IMR-90 (cell line): ENCODE measurements at places on chromosomes 13 and 19.

GRCh38 chr13:33543631-33544265 is 258.2 kb upstream of the STARD13 start:
- H3K27me3 ChIP-seq, result no peaks in the 10 kb centered on the region
- peak overlapping the region; percentile 83 for H3K27ac ChIP-seq
- no peak for DNase-seq
- H3K4me3 ChIP-seq, result no peak overlapping the region
- H3K36me3 ChIP-seq, result no peaks in the 10 kb centered on the region

GRCh38 chr19:48615231-48616040 is 560 bp upstream of the FAM83E start:
- DNase-seq, result no peak
- H3K4me3 ChIP-seq, result no peak overlapping the region

DNA sequence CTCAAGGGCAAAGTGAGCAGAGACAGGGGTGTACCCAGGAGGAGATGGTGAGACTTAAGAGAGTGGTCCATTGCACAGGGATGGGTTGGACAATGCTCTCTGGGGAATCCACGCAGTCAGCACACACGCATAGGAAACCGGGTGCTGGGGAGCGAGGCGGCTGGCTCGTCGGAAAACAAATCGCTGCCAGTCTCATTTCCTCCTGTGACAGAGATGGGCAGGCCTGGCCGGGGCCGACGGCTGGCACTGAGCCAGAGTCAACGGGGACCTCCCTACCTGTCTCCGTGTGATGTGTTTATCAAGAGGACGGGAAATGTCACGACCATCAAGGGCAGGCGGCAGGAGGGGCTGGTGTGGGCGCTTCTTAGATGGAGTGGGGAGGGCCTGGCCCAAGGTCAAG is 27.3 kb downstream of the PTPRS start:
- no peaks in the 10 kb centered on the region for H3K36me3 ChIP-seq
- no peak for DNase-seq
- H3K27me3 ChIP-seq, result no peaks in the 10 kb centered on the region
- no peak overlapping the region for H3K27ac ChIP-seq
- no peak overlapping the region for H3K4me3 ChIP-seq
- H3K4me1 ChIP-seq, result peaks cover 7% of the 10 kb centered on the region

- H3K4me1 ChIP-seq, result peaks cover 7% of the 10 kb centered on the region
- H3K36me3 ChIP-seq, result peaks cover 29% of the 10 kb centered on the region
- no peak for DNase-seq
- H3K27ac ChIP-seq, result no peak overlapping the region
- no peaks in the 10 kb centered on the region for H3K27me3 ChIP-seq
- no peak overlapping the region for H3K4me3 ChIP-seq
Measured at GRCh38 chr19:13768510-13768909, 4.2 kb downstream of the MRI1 start.

DNA sequence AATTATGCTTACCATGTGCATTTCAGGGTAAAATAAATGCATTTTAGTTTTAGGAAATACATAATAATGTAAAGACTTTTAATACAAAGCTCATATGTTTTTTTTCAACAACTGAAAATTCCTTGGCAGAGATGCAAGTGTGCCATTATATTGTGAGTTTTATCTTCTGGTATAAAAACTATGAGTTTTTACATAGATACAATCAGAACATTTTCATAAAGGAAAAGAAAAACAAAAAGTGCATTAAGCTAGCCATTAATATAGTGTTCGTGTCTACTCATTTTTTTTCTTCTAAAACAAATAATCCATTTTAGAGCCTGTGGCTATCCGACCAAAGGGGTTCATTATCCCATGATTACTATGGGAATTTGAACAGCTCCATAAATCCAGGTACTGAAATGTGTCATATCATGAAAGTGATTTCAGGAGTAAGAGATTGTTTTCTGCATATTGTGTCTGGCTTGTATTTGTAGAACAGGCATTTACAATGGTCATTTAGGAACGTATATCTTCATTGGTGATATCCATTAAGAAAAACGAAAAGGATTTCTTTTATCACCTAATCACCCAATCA is 236.9 kb upstream of the SLC10A2 start:
- no peak overlapping the region for H3K27ac ChIP-seq
- no peaks in the 10 kb centered on the region for H3K27me3 ChIP-seq
- H3K4me1 ChIP-seq, result no peaks in the 10 kb centered on the region
- H3K4me3 ChIP-seq, result no peak overlapping the region
- H3K36me3 ChIP-seq, result no peaks in the 10 kb centered on the region

DNA sequence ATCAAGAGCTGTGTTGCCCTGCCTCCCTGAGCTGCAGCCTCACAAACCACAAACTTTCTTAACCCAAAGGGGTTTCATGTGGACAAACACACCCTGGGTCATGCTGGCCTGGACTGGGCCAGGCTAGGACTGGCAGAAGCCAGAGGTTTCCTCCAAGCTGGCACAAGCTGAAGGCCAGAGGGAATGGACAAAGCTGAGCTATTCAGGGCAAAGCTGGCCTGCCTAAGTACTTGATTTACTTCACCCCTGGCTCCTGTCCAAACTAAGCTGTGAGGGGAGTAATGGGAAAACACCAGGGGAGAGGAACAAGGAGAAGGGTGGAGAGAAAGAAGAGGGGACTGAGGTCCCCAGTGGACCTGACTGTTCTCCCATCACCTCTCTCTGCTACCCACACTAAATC is 6.2 kb downstream of the CPAMD8 start:
- DNase-seq, result no peak
- H3K27ac ChIP-seq, result no peak overlapping the region
- no peak overlapping the region for H3K4me3 ChIP-seq

DNA sequence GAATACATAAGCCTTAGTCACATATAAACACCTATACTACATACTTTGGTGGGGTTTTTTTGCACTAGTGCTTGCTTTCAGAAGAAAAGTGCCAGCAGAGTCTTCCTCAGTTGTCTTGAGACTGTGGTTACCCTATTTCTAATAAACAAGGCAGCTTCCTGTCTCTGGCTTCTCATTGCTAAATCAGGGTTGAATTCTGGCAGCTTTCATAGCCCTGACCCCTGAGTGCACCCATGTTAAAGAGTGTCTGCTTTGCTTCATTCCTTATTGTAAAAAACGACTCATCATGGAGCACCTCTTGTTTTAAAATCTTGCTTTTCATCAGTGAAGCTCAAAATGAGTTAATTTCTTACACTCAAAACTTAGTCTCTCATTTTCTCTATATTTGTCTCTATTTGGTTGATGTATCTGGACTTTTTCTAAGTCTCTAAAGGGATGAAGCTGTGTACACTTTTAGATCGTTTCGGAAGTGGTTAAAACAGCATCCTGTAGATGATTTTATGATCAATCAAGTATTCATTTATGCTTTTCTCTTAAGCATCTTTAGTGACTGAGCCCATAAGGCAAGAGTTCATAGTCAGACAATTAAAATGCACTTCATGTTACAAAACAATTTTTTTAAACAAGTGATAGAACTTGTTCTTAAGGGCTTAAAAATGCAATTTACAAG is 72.1 kb downstream of the KLF12 start:
- H3K27ac ChIP-seq, result 0 out of 2 replicates have a peak overlapping the region, but pooled peaks have one; percentile 1
- no peaks in the 10 kb centered on the region for H3K36me3 ChIP-seq
- peak; percentile 47 for DNase-seq
- H3K4me3 ChIP-seq, result no peak overlapping the region

DNA sequence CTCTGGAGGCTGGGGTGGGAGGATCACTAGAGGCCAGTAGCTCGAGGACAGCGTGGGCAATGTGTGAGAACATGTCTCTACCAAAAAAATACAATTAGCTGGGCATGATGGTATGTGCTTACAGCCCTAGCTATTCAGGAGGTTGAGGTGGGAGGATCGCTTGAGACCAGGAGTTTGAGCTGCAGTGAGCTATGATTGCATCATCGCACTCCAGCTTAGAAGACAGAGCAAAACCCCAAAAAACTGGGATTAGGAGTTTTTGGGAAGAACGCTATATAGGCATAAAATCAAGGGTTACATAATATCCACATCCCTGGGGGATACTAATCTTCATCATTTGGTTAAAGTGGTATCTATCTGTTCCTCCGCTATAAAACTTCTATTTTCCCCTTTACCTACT is 155.5 kb downstream of the CACNA1A start:
- DNase-seq, result peak; percentile 9
- no peak overlapping the region for H3K4me3 ChIP-seq
- no peaks in the 10 kb centered on the region for H3K27me3 ChIP-seq
- no peaks in the 10 kb centered on the region; the same call in 1 of the 2 replicates for H3K36me3 ChIP-seq
- H3K27ac ChIP-seq, result no peak overlapping the region

- peak; percentile 78 for DNase-seq
- H3K27ac ChIP-seq, result no peak overlapping the region
Measured at GRCh38 chr19:14402332-14403144, 16.6 kb downstream of the DDX39A start.

DNA sequence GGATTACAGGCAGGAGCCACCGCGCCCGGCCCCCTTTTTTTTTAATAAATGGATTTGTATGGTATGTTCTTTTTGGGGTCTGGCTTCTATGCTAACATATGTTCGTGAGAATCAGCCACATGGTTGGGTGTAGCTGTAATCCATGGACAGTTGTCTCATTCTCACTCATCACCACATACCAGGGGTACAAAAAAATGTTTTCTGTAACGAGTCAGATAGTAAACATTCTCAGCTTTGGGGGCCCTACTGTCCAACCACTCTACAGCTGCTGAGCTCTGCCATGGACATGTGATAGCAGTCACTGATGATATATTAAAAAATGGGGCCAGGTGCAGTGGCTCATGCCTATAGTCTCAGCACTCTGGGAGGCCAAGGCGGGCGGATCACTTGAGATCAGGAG is 5.1 kb upstream of the RETN start:
- H3K27me3 ChIP-seq, result peaks cover 7% of the 10 kb centered on the region
- no peaks in the 10 kb centered on the region for H3K4me1 ChIP-seq
- DNase-seq, result no peak

GRCh38 chr19:18119013-18119716 is 21.6 kb downstream of the MAST3 start:
- peak; percentile 18 for DNase-seq
- H3K27me3 ChIP-seq, result no peaks in the 10 kb centered on the region
- H3K27ac ChIP-seq, result no peak overlapping the region

DNA sequence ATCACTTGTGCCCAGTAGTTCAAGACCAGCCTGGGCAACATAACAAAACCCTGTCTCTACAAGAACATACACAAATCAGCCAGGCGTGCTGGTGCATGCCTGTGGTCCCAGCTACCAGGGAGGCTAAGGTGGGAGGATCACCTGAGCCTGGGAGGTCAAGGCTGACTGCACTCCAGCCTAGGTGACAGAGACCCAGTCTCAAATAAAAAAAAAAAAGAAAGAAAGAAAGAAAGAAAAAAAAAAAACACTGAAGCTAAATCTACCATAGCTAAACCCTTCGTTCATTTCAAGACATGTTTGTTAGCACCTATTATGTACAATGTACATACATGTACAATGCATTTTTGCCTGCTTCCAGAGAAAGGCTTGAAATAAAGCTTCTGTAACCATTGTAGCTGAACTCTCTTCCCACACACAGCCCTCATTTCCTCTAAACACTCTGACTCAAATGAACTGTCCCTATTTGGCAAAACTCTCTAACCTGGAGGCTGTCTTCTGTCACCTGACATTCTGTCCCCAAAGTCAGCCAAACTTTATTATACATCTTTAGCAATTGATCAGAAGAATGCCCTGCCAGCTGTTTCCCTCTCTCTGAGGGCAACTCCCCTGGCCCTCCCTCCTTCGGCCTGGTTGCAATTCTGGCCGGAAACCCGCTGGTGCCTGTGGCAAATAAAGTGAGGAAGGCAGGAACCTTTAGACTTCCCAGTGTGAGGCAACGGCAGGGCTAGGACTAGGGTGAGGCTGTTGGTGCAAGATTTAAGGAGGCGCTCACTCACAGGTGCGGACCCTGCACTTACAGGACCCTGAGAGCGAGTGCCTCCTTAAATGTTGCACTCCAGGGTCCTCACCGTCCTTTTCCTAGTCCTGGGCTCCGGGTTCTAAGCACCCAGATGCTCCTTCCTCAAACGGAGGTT is 1.8 kb downstream of the ETHE1 start:
- peak overlapping the region; percentile 19 for H3K27ac ChIP-seq
- peaks cover 4% of the 10 kb centered on the region for H3K4me1 ChIP-seq
- H3K36me3 ChIP-seq, result peaks cover 2% of the 10 kb centered on the region; the same call in 1 of the 2 replicates

DNA sequence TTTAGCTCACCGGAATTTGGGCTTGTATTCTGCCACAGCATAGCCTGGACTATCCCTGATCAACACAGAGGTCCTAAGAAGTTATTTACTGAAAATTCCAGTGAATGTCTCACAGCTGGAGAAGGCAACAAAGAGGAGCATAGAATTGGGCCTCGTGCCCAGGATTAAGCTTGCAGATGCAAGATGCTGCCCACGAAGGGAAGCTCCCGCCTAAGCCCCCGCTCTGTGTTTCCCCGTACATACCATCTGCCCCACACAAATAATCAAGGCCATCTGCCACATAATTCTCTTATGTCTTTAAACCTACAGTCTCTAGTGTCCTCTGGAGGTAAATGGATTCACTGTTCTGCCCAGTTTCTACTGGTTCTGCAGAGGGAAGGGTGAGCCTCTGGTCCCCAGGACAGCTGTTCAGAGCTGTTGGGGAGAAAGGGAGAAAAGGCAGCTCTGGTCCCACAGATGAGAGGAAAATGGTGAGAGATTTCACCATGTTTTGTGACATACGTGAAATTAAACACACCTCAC is 7.4 kb upstream of the TPP2 start:
- H3K4me3 ChIP-seq, result no peak overlapping the region
- H3K27me3 ChIP-seq, result peaks cover 9% of the 10 kb centered on the region; the same call in 1 of the 2 replicates
- no peak overlapping the region for H3K27ac ChIP-seq
- peak; percentile 16 for DNase-seq
- no peaks in the 10 kb centered on the region for H3K36me3 ChIP-seq

DNA sequence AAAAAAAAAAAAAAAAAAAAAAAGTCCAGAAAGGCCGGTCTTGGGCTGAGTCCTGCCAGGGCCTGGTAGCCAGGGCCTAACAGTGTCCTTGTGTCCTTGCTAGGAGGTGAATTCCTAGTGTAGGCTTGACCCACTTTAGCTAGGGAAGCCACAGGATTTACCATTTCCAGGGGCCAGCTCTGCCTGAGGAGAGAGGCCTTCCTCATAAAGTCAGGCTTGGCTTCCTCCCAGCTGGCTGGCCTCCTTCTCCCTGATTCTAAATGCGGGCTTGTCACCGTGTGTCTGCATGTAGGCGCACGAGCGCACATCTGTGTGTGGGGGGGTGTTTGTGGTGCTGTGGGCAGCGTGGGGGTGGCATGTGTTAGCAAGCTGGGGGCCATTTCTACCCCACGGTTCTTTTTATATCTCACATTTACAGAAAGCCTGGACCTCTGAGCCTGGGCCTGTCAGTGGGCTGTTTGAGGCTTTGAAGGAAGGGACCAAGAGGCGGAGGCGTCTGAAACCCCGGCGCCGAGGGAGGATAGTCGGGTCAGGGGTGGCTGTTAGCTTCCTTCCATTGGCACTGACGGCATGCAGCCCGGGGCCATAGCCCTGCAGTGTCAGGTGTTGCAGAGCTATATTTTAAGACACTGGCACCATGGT is 31.7 kb downstream of the IER2 start:
- peak; percentile 64 for DNase-seq
- peaks cover 7% of the 10 kb centered on the region for H3K4me1 ChIP-seq
- H3K4me3 ChIP-seq, result no peak overlapping the region
- no peaks in the 10 kb centered on the region for H3K36me3 ChIP-seq
- H3K27ac ChIP-seq, result no peak overlapping the region
- H3K27me3 ChIP-seq, result no peaks in the 10 kb centered on the region
